ENCODE measurements at places on chromosomes 2 and 18. TPM values are rescaled to one million over a fixed set of nuclear protein-coding genes. Genes with fewer than 3 reads are reported as not detected.

NEURL3 gene
- not detected for total RNA-seq

SPHKAP gene
- not detected for total RNA-seq

SCTR gene
- not detected for total RNA-seq

ATP6V1B1 gene
- not detected for total RNA-seq

SLC5A7 gene
- not detected for total RNA-seq
